ENCODE measurements at places on chromosomes 2 and 18.

GRCh38 chr2:161876416-161876815, 197.6 kb downstream of the DPP4 start:
- no peak for DNase-seq

DNA sequence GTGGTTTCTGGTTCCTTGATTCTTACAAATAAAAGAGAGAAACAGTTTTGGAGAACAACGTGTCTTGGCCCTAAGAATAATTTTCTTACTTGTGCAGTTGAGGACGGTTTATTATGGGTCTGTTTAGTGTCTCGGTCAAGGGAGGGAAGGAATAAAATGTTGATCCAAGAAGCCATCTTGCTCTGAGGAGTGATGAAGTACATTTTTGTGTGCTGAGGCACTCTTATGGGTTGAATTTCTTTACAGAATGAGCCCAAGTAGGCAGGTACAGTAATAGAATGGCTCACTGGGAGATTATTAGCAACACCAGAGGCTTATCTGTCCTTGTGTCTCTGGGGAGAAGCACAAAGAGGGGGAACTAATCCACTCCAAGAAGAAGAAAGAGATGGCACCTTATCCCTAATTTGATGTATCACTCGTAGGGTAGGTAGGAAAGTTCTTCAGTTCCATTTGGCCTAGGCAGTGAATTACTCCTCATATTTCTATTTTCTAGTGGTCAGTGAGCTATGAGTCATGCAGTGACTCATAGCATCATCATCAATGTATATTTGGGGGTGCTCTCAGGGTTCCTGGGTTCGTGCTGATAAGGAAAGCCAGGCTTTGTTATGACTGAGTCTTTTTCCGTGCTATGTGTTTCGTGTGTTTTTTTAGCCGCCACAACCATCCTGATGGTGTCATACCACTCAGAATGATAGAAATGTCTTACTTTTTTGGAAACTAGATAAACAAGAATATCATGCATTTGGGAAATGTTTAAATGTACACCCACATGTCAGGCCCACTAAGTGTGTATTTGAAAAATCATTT, 250.1 kb upstream of the CTAGE1 start:
- DNase-seq, result peak; percentile 52

- DNase-seq, result peak; percentile 28
Measured at GRCh38 chr2:8310557-8311455, 371.1 kb upstream of the ID2 start.

- no peak for DNase-seq
Measured at GRCh38 chr2:71646028-71646427, 192.7 kb downstream of the DYSF start.

- DNase-seq, result no peak
Measured at GRCh38 chr18:3074087-3074486, 61.1 kb upstream of the LPIN2 start.

GRCh38 chr2:63903003-63903402, 61.3 kb downstream of the UGP2 start:
- no peak for DNase-seq

- no peak for DNase-seq
Measured at GRCh38 chr2:68172521-68172920, 14.8 kb downstream of the PNO1 start.

GRCh38 chr2:106058469-106059137, 135.5 kb downstream of the UXS1 start:
- DNase-seq, result no peak

GRCh38 chr2:520663-521340, 156.4 kb downstream of the TMEM18 start:
- DNase-seq, result no peak

- no peak for DNase-seq
Measured at GRCh38 chr18:13797157-13797611, 26.8 kb upstream of the MC5R start.
